Mucosa of gallbladder (tissue), 1 donor: ENCODE measurements at places on chromosomes 6 and 20. TPM values are rescaled to one million over a fixed set of nuclear protein-coding genes. Genes with fewer than 3 reads are reported as not detected.

- DNase-seq = no peak
Observed at GRCh38 chr6:139240161-139241010, 51.4 kb downstream of the TXLNB start.

- no peak for DNase-seq
Observed at GRCh38 chr6:2798586-2799134, 33.5 kb downstream of the WRNIP1 start.

DNA sequence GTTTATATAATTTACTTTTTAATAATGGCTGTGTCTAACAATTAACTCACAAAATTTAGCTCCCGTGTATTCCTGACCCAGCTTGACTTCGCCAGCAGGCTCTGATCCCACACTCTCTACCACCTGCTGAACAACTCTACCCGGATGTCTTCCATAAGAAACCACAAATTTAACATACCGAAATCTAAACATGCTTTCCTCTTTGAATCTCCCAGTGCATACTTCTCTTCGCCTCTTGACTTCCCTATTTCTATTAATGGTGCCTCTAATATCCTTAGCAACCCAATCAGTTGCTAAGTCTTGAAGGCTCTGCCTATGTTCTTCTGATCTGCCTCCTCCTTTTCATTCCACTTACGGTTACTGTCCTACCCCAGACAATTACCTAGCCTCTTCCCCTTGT, 4.6 kb upstream of the MYB start:
- DNase-seq = no peak

DNA sequence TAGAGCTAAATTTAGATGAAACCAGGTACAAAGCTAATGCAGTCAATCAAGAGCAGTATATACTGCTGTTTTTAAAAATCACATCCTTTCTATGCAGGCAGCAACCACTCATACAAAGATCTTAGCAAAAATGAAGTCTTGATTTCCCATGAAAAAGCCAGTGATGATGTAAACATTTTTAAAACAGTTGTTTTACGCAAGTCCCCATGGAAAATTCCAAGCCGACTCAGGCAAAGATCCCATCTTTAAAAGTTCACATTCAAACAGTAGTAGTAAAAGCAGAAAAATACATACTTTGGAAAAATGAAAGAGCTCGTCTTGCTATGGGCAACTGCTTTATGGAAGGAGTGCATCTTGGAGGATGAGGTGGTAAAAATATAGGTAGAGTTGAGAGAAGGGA, 84.0 kb downstream of the RCAN2 start:
- no peak for DNase-seq

GRCh38 chr20:2093883-2094282, 7.7 kb upstream of the STK35 start:
- DNase-seq = no peak

GRCh38 chr6:71292001-71292400, 3.4 kb downstream of the OGFRL1 start:
- no peak for DNase-seq

- DNase-seq = no peak
Observed at GRCh38 chr6:87543696-87544473, 45.9 kb downstream of the RARS2 start.

- no peak for DNase-seq
Observed at GRCh38 chr6:38194589-38194988, 375.1 kb downstream of the ZFAND3 start.

- no peak for DNase-seq
Observed at GRCh38 chr6:80922916-80923455, 816.5 kb downstream of the BCKDHB start.

GRCh38 chr20:32205110-32205842, 2.3 kb downstream of the PLAGL2 start:
- DNase-seq = no peak

- no peak for DNase-seq
Observed at GRCh38 chr6:34457382-34457741, 8.5 kb upstream of the PACSIN1 start.

DNA sequence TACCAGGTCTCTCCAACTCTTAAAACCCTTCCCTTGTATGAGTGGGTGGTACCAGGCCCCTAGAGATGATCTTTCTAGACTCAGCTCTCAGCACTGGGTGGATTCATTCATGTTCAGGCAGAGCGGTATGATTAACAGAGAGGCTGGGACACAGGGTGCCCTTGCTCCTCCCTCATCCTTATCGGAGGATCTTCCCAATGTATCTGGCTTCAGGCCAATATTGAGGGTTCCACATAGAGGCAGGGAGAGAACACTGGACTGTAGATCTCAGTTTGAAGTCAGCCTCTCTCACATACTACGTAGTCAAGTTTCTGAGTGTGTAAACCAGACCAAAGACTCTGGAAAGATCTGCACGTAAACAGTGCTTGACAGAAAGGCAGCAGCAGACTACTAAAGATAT, 366.2 kb downstream of the DHX35 start:
- no peak for DNase-seq

DNA sequence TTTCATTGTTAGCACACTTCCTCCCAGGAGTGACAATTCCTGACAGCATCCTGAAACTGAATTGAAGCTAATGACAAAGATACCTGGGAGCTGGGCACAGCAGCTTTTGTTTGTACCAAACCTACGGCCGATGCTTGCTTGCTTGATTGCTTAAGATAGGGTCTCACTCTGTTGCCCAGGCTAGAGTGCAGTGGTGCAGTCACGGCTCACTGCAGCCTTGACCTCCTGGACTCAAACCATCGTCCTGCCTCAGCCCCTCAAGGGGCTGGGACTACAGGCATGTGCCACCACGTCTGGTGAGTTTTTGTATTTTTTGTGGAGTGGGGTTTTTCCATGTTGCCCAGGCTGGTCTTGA, 84.7 kb upstream of the SCP2D1 start:
- DNase-seq = no peak

DNA sequence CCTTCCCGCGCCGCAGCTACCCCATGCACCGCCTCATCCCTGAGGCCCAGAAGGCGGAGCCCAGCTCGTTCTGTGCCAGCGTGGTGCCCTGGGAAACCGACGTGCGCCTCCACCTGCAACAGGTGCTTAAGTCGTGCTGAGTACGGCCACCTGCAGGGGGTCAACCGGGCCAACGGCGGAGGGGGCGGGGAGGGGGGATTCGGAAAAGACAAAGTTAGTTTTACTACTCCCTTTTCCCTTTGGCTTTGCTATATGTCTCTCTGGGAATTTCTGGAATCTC, 168.9 kb downstream of the CDK19 start:
- no peak for DNase-seq

- DNase-seq = no peak
Observed at GRCh38 chr6:144657691-144658090, 372.6 kb downstream of the UTRN start.

DNA sequence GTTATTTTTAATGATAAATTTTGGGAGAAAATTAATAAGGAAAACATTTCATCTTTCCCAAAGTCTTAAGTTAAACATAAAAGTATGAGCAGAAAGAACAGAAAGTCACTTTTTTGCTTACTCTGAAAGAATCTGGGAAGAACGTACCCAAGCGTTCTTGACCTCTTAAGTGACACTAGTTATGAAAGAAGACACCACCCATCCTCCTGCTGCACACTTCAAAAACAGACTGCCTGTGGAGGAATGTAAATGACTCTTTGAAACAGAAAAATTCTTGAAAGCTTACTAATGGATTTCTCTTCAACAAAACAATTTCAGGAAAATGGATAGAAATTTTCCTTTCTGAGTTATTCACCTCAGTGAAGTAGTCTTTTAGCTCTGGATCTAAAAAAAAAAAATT, 227.7 kb downstream of the MEI4 start:
- no peak for DNase-seq

DNA sequence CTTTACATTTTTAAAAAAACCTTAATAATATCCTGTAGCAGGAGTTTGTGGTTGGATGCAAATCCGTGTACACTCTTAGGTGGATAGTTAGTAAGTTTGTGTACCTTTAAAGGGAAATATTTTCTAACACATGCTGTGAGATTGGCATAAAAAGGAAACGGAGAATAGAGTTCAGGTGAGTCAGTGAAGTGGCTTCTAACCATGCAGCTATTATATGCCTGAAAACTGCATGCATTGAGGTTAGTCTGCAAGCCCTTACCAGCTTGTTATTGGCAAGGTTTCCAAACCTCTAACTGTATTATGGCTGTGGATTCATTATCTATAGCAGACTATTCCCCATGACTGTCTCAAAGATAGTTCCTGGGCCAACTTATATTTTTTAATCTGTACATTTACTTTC, 420.6 kb upstream of the MMS22L start:
- no peak for DNase-seq

- DNase-seq = no peak
Observed at GRCh38 chr20:23007886-23008655, 27.0 kb upstream of the SSTR4 start.

DNA sequence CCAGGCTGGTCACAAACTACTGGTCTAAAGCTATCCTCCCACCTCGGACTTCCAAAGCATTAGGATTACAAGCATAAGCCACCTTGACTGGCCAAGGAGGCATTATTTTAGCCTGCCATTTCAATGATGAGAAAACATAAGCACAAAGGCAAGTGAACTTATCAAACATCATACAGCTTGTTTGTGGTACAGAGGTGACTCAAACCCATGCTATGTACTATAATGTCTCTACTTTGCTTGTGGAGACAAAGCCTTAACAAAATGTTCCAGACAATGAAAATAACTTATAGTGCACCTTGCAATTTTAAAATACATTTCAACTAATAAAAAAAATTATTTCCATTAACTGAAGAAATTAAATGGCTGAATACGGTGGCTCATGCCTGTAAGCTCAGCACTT, 26.2 kb downstream of the HDAC2 start:
- no peak for DNase-seq

DNA sequence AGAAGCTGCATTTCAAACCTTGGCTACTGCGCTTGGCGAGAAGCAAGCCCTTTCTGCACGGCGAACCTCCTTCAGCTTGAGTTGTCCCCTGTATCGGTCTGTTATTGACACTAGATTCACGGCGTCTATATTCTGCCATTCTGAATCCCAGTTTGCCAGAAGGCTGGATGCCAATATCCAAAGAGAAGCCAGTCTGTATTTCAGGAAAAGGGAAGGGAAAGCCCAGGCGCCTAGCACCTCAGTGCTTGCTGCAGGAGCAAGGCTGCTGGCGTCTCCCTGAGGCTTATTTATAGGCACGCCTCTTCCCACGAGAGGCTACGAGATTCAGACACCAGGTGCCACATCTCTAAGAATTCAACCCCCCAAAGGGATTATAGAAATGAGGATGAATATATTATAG, 89.6 kb upstream of the CDH4 start:
- no peak for DNase-seq

DNA sequence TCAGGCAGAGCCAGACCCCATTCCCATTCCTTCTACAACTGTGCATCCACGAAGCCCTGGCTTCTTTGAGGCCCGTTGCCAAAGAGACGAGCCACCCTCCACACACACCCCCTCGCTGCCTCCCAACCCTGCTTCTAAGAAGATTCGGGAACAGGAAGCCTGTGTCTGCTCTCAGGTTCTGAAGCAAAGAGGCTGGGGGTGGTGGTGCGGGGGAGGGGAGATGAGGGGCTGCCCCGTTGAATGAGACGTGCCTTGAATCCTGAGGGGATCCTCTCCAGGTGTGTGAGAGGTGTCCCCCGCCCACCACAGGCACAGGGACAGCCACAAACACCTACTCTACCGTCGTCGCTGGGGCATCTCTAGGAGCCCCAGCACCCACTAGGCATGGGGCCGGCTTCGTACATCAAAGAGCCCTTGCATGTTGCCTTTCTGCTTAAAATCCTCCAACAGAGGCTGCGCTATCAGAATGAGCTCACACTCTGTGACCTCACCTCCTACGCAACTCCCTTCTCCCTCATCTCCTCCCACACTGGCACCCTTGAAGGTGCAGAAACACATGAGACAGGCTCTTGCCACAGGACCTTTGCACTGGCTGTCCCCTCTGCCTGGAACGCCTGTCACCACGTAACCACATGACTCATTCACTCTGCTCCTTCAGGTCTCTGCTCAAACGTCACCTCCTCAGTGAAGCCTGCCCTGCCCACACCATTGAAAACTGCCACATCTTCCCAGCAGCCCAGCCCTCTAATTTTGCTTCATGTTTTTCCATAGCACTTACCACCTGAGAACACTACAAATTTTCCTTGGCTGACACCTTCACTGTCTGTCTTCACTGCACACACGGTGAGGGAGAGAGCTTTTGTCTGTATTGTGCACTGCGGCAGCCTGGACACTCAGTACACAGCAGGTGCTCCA, 58.5 kb downstream of the PREX1 start:
- no peak for DNase-seq

- peak; percentile 70 for DNase-seq
Observed at GRCh38 chr20:25040438-25040831, 17.5 kb downstream of the ACSS1 start.

GRCh38 chr20:49888212-49889000, 26.9 kb downstream of the SPATA2 start:
- DNase-seq = peak; percentile 57

- peak; percentile 69 for DNase-seq
Observed at GRCh38 chr6:161481786-161482516, 208.1 kb upstream of the AGPAT4 start.

DNA sequence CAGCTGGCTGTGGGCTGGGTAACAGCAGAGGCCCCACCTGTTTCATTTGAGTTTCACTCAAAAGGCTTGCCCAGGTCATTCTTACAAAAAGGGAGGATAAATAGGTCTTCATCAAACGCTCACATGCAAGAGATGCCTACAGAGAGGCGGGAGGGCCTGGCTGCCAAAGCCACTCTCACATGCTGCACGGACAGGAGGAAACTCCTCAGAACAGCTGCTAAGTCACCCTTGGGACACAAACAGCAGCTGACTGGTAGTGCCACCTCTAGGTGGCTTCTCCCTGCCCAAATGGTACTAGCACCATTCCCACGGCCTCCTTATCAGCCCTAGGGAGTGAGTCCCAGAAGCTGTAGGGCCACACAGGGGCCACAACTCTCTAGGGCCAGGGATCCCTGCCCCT, 23.8 kb downstream of the SLC22A23 start:
- DNase-seq = no peak

DNA sequence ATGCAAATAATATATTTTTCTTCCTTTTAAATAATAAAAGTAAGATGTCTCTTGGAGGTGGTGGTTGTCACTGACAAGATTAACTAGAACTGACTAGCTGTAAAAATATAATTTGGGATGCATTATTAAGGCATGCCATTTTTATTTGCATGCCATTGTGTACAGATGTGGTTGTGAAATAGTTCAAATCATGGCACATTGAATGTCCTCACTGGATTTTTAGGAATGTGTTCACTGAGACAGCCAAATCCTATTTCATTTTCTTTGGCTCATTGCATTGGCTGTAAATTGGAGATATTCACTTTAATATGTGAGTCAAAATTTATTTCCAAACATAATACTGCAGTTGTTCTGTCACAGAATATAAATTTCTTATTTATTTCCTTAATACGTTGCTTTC, 62.3 kb downstream of the ESR1 start:
- no peak for DNase-seq

The CST1 gene
- total RNA-seq = 28.7 TPM

The CRISP3 gene
- total RNA-seq = 7.5 TPM

The SCUBE3 gene
- 0.37 TPM for total RNA-seq

The PPP1R16B gene
- total RNA-seq = 4.1 TPM

The TFAP2A gene
- 0.89 TPM for total RNA-seq

The TRIM10 gene
- total RNA-seq = 5.4 TPM

The LY6G5B gene
- 8.1 TPM for total RNA-seq

The ZNF311 gene
- 2.8 TPM for total RNA-seq
